ENCODE measurements at places on chromosomes 12 and 14.

DNA sequence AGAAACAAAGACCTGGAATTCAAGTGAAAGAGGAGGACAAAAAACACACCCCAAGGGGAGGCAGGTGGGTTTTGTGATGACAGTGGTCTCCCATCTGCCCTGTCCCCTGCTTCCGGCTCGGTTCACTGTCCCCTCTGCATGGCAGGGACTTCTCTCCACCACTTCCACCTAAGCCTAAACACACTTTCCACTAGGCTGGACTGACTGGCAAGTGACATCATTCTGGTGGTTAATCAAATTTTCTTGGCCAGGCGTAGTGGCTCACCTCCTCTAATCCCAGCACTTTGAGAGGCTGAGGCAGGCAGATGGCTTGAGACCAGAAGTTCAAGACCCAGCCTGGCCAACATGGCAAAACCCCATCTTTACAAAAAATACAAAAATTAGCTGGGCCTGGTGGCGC is 11.9 kb downstream of the PLEKHG6 start:
- H3K4me1 ChIP-seq = peaks cover 40% of the 10 kb centered on the region
- no peak overlapping the region for H3K4me3 ChIP-seq
- ATAC-seq = no peak

- H3K36me3 ChIP-seq = no peaks in the 10 kb centered on the region
- no peak overlapping the region for H3K4me3 ChIP-seq
- no peaks in the 10 kb centered on the region for H3K4me1 ChIP-seq
- no peak for ATAC-seq
- no peak overlapping the region for H3K27ac ChIP-seq
- peaks cover 56% of the 10 kb centered on the region for H3K27me3 ChIP-seq
Observed at GRCh38 chr12:10101042-10101579, 2.3 kb upstream of the CLEC1A start.

DNA sequence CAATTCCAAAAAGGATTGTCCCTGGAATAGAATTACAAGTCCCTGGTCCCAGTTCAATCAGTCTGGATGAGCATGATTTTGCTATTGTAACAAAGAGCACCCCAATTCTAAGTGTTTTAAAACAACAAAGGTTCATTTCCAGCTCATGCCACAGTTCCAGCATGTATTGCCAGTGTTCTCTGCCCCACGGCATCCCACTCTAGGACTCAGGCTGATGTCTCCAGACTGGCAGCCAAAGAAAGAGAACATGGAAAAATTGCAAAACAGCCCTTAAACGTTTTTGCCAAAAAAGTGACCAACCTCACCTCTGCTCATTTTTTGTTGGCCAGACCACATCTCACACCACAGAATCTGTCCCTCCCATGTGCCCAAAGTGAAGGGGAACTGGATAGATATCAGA is 116.0 kb upstream of the PLXNC1 start:
- H3K4me1 ChIP-seq = no peaks in the 10 kb centered on the region
- no peaks in the 10 kb centered on the region for H3K36me3 ChIP-seq
- ATAC-seq = no peak
- H3K27me3 ChIP-seq = peaks cover 52% of the 10 kb centered on the region

GRCh38 chr12:52524241-52524897 is 4.2 kb upstream of the KRT5 start:
- no peak overlapping the region for H3K4me3 ChIP-seq
- no peaks in the 10 kb centered on the region for H3K4me1 ChIP-seq
- ATAC-seq = no peak
- no peak overlapping the region for H3K27ac ChIP-seq
- H3K27me3 ChIP-seq = peaks cover 25% of the 10 kb centered on the region
- no peaks in the 10 kb centered on the region for H3K36me3 ChIP-seq

- no peak overlapping the region for H3K4me3 ChIP-seq
- peaks cover 6% of the 10 kb centered on the region for H3K4me1 ChIP-seq
- peaks cover 23% of the 10 kb centered on the region for H3K27me3 ChIP-seq
- no peaks in the 10 kb centered on the region for H3K36me3 ChIP-seq
- ATAC-seq = peak; percentile 80
- no peak overlapping the region for H3K27ac ChIP-seq
Observed at GRCh38 chr12:91355150-91356006, 172.8 kb upstream of the DCN start.
